ENCODE measurements at places on chromosomes 16 and 17.

- no peak for DNase-seq
These were observed 18.2 kb downstream of the CES5A start for GRCh38 chr16:55856950-55857349.

DNA sequence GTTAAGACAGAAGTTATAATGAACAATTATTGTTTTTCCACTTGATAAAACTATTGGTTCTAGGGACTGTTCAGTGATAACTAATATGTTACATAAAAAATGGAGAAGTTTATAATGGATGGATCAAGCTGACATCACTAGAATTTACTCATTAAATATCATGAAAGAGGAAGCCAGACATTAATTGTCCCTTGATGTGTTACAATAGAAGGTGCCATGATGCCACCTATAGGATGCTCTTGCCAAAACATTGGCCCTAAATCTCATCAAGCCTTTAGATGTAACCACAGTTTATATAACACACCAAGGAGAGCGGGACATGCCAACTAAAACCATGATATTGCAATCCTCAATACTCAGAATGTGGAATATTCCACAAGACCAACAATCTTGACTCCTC, 147.9 kb upstream of the MON1B start:
- DNase-seq = no peak

DNA sequence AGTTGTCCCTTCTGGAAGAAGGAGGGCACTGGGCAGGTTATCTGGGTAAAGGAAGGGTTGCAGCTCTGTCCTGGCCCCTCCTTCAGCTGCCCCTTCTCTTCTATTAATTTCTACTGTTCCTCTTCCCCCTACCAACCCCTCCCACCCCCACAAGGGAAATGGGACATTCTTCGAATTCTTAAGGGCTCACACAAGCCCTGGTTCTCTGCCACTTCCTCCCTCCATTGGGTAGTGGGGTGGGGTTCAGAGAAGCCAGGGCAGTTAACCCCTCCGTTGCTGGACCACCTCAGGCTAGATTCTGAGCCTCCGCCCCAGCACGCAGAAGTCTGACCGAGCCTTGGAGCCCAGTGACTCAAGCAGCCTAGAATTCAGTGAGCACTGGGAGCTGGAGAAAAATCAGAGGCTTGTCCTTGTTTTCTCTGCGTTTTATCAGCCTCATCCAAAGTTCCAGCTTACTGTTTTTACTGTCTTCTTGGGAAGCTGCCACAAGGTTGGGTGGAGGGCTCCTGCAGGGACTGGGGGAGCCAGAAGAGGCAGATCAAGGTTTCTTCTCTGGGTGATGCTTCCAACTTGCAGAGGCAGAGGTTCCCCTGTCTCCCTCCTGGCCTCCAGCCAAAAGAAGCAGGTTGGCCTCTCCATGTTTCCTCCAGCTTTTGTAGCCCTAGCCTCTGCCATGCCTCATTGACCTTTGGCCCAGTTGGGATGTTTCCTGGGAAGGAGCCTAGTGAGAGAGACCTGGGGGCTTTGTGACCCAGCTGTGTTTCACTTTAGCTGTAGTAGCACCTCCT, 10.2 kb downstream of the LASP1 start:
- DNase-seq = no peak

DNA sequence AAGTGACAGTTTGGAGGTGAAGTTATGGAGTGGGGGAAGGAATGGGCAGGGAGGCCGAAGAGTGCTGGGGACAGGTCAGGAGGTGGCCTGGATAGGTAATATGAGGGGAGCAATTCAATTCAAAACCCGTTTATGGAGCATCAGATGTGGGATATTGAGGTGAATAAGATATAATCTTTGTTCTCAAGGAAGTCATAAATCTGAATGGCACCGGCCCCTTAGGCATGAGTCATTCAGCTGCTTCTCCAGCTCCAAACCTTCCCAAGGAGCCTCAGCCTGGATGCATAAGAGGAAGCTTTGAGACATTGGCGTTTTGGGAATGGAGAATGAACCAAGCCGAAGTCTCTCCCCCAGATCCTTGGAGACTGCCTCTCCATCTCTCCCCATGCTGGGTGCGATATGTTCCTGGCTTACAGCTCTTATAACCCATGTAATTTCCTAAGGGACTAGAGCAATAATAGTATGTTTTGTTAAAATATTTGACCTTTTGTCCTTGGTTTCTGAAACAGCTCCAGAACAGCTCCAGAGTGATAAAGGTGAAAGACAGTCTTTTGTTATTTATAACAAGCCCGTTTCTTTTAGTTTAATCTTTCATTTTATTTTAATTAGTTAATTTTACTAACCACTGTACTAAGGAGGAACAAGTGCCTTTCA, 1.7 kb downstream of the TUBG2 start:
- DNase-seq = no peak

GRCh38 chr17:42566883-42567573, at the start of gene MLX:
MLX (plus strand) TSS chr17:42567100; CDS start chr17:42567125, 25 bp downstream.
- DNase-seq = peak; percentile 97

- no peak for DNase-seq
These were observed 341 bp downstream of the SLC7A6OS start for GRCh38 chr16:68310437-68310773.

- DNase-seq = no peak
These were observed 6.7 kb downstream of the CEP295NL start for GRCh38 chr17:78896091-78896833.

DNA sequence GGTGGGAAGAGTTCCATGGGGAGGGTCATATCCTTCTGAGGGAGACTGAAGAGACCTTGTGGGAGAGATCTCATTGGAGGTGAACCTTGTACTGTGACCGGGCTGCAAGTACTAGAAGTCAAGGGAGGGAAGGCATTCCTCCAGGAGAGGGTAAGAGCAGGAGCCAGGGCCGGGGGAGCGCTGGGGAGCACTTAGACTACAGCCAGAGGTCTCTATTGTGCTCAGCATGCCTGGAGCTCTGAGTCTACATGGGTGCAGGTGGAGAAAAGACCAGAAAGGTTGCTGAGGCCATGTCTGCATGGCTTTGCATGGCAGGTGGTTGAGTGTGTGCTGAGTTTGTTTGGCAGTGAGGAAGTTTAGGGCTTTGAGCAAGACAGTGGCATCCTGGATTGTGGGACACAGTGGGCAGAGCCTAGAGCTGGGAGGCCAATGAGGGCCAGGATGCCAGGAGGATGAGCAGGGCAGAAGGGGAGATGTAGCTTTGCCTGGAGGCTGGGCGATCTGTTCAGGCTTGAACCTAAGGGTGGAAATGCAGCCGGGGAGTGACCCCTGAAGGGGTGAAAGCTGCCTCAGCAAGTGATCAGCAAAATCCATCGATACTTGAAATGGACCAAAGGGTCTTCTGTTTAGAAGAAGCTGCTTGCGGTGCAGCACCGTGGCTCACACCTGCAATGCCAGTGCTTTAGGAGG, 317.4 kb upstream of the TNRC6C start:
- no peak for DNase-seq

GRCh38 chr16:67372664-67373063, 20.6 kb downstream of the TPPP3 start:
- peak; percentile 12 for DNase-seq

DNA sequence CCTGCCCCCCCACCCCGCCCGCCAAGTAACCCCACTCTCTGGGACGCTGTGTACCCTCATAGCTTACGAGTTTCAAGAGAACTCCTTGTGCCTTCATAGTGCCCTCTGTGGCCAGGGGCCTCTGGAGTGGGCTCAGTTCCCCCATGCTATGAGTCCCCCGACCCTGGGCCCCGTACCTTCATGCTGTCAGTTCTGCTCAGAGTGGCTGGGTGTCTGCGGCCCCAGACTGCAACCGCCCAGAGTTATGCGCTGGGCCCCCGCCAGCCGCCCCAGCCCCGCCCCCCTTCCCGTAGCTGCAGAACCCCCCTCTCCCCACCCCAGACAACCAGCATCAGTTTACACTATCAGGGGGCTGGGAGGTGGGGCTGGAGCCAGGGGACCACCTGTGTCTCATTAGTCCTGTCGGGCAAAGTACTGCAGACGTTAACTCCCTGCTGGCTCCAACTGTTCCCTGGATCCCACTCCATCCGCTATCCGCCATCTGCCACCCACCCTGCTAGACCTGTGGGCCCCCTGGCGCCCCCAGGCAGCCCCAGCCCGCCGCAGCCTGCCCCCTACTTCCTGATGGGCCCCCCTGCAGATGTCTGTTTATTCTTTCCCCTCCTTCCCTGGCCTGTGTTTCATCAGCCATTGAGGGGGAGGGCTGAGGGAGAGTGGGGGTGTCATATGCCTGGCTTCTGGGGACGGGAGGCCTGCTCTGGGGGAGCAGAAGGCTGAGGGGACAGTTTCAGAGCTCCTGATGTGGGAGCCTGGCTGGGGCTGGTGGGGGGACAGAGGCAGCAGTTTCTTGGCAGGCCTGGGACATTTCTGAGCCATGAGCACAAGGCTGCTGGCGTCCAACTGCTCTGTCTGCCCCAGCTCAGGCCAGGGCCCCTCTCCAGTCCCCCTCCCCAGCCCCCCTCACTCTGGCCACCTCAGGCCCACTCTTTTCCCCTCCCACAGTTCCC, at the start of gene MFAP4:
TSS of gene MFAP4 (minus strand) at position 217 of the 947 bp plus-strand sequence. CDS start at position 182, 35 bp downstream.
- no peak for DNase-seq

DNA sequence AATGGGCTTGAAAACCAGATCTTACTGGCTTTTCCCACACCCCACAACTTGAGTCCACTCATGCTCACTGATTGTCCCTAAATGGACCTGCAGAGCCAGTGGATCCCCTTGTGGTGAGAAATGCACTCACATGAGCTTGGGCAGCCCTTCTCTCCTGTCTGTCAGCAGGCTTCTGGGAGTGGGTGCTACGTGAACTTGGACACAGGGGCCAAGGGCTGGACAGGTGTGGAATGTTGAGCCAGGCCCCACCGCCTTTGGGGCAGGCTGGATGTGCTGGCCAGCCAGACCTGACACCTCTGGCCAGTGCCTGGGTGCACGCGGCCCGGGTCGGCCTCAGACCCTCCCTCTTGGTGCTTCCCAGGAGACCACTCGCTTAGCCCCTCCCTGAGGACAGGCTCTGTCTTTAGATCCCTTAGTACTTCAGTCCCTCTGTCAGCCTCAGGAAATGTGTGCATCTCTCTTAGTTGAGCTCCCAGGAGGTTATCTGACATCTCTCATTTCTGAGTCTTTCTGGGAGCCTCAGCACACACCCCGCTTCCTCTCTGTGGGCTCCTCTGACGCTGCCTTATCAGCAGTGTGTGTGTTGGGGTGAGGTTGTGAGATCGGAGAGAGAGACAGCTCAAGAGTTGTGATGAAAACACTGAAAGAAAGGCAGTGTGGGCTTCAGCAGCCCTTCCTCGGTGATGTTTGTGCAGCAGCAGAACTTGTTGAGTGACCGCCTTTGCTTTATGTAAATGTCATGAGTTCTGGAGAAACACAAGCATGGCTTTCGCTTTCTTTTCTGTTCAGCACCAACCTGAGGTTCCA, 117.0 kb downstream of the RAB11FIP4 start:
- DNase-seq = peak; percentile 77

- no peak for DNase-seq
These were observed 45.5 kb downstream of the C16orf82 start for GRCh38 chr16:27112093-27112811.

DNA sequence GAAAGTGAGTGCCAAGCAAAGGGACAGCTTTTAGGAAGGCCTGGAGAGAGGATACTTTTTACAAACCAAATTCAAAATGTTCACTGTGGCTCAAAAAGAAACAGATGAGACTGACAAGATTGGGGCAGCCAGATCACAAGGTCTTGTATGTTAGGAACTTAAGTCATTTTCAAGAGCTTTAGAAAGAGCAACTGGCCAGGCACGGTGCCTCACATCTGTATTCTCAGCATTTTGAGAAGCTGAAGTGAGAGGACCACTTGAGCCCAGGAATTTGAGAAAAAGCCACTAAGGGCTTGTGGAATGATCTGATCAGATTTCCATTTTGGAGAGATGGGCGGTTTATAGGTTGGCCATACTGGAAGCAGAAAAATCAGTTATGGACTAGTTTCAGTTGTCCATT, 17.2 kb downstream of the SPAG9 start:
- DNase-seq = no peak

DNA sequence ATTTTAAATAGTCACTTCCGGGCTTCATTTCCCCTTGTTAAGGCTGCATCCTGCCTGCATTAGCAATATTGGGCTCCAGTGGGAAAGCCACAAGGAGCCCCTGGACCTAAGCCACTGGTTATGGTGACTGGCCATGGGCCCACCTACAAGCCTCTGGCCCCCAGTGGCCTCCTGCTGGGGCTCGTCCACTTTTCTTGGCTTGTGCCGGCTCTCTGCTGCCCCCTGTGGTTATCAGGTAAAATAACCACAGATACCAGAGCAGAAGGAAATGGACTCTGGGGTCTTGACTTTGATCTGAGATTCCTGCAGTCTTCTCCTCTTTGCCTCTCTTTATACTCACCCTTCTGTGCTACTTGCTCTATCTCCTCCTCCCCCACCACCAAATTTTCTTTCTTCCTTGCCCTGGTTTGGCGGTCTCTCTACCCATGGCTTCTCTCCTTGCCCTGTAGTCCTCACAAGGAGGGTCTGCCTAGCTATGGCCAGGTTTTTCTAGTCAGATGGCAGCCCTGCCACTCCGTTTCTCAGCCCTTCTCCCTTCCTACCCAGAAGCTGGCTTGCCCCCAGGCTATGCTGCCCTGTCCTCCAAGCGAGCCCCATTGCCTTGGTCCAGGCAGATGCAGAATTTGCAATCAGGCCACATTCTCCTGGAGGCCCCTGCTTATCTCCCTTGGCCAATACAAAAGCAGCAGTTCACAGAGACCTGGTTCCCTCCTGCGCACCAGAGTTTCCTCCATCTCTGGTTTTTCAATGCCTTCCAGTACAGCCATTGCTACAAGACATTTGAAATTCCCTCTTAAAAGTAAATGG, 82.9 kb upstream of the RCVRN start:
- peak; percentile 37 for DNase-seq

DNA sequence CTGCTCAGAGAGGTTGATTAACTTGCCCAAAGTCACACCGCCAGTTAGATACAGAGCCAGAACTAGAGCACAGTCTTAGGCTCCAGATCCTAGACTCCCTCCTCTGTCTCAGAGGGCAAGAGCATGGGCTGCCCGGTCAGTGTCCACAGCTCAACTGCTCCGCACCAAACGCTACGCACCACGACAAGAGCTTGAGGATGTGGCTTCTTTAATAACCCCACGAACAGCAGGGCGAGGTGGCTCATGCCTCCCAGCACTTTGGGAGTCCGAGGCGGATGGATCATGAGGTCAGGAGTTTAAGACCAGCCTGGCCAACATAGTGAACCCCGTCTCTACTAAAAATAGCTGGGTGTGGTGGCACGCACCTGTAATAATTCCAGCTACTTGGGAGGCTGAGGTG, 21.4 kb downstream of the FA2H start:
- DNase-seq = no peak

DNA sequence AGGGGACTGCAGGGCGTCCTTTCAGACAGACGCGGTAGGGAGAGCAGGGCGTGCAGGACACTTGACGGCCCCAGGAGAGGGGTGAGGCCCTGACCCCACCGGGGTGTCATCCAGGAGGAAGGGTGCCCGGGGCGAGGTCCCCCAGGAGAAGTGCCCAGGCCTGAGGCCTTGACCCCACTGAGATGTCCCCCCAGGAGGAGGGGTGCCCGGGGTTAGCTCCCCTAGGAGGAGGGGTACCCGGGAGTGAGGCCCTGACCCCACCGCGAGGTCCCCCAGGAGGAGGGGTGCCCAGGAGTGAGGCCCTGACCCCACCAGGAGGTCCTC, 27.2 kb upstream of the METRNL start:
- DNase-seq = no peak

GRCh38 chr16:55443434-55444346, 35.3 kb upstream of the MMP2 start:
- no peak for DNase-seq

- DNase-seq = no peak
These were observed 216.1 kb upstream of the RPL38 start for GRCh38 chr17:73987395-73987794.

Data from hematopoietic multipotent progenitor cell treated with erythropoietin and hydrocortisone succinate and interleukin-3 and kit ligand, for 15 days (in vitro differentiated cells).